ENCODE measurements at places on chromosomes 6 and 20.

DNA sequence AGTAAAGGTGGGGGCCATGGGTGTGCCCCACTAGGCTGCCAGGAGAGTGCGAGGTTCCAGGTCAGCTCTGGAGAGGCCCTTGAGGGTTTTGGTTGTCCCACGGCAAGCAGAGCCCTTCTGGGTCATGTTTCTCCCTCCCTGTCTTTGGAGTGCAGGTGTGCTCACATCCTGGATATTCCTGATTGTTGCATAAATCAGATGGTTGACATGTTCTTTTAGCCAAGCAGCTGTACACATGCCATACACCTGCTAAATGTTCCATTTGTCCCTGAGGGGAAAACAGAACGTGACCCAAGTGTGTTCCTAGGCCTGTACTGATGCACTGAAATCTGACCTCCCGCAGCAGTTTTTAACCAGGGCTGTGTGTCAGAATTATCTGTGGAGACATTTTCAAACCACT lies 77.5 kb upstream of the BEND3 start:
- no peak for DNase-seq

- DNase-seq, result no peak
Measured at GRCh38 chr20:49345524-49345923, 67.7 kb upstream of the ZNFX1 start.

- DNase-seq, result no peak
Measured at GRCh38 chr6:158661156-158661685, 11.4 kb downstream of the SYTL3 start.

GRCh38 chr6:150755042-150755441 lies 110.5 kb upstream of the MTHFD1L start:
- no peak for DNase-seq

- DNase-seq, result no peak
Measured at GRCh38 chr6:169620171-169621130, 81.4 kb downstream of the WDR27 start.

GRCh38 chr20:61643656-61644377 lies 391.8 kb downstream of the CDH4 start:
- no peak for DNase-seq

GRCh38 chr6:119079283-119079809 lies 882 bp upstream of the FAM184A start:
- no peak for DNase-seq

All from left renal pelvis (tissue), 4 donors.